ENCODE measurements at places on chromosomes 1 and 21. TPM values are rescaled to one million over a fixed set of nuclear protein-coding genes. Genes with fewer than 3 reads are reported as not detected.

GRCh38 chr1:12183095-12183794 lies 16.5 kb downstream of the TNFRSF1B start:
- DNase-seq = no peak

- no peak for DNase-seq
These were observed 89.0 kb upstream of the BCAR3 start for GRCh38 chr1:93770640-93771039.

DNA sequence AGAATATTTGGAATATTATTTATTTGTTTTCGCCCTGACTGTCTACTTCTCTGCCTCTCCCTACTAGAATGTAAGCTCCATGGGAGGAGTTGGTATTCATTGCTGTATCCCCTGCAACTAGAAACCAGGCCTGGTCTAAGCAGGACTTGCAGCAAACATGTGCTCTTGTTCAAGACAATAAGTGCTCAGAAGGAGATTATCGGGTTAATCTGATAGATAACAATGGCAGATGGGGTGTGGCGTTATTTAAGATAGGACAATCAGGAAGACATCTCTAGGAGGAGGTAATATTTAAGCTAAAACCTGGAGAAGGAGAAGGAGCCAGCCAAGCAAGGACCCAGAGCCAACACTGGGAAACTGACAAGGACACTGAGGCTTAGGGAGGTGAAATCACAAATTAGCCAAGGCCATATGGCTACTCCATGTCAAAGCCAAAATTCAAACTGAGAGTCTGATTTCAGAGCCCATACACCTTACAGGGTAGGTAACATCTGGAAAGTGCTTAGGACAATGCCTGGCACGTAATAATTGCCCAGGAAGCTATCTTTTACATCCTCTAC lies 41.5 kb downstream of the STYXL2 start:
- DNase-seq = no peak

DNA sequence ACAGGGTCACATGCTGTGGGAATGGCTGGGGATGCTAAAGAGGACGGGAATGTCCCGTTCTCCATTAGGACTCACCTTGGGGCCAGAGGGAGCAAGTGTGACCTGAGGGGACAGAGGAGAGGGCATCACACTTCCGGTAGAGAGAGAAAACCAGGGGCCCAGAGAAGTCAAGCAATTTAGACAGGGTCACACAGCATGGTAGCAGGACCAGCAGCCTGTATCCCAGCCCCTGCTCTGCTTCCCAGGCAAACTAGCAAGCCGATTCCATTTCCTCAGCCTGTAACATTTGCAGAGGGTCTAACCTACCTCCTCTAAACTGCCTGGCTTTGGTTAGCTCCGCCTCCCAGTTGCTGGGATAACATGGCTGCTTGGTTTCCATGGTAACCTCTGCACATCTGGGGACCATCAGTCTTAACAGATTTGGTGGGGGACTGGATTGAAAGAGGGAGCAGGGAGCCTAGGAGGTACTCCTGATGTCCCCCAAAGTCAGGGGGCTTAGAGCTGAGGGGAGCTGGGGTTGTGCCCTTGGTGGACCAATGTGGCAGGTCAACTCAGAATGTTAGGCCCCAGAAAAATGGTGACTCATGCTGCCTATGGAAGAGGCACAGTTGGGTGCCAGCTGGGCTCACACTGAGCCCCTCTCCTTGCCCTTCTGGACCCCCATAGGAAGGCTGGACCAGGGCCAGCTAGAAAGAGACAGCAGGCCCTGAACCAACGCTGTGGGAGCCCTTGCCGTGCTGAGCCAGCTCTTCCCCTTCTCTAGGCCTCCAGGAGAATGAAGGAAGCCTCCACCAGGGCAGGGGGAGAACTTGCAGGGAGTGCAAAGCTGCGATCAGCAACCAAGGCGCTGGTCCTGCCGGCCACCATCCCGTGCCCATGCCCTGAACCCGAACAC lies 9.5 kb downstream of the COL16A1 start:
- DNase-seq = no peak

- no peak for DNase-seq
These were observed 12.2 kb downstream of the ENO1 start for GRCh38 chr1:8866173-8866791.

- DNase-seq = no peak
These were observed 39.1 kb upstream of the FOXO6 start for GRCh38 chr1:41322101-41322661.

- DNase-seq = no peak
These were observed 1.3 kb downstream of the AIRE start for GRCh38 chr21:44286716-44287632.

DNA sequence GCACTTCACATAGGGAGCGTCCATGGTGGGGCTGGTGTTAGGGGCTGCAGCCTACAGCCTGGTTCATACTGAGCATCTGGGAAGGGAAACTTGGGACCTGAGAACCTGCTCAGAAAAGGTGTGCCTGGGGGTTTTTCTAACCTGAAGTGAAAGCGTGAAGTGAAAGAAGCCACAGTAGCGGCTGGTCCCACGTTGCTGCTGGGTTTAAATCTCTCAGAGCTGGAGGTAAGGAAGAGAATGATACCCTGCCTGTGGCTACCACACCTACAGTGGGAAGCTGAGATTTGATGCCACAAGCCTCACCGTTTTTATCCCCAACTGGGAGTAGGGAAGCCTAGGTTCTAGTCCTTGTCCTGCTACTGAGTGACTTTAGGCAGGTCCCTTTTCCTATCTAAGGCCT lies 21.0 kb upstream of the FUCA1 start:
- DNase-seq = no peak

MEX3A gene
- total RNA-seq = 0.92 TPM

SPATA17 gene
- total RNA-seq = not detected

All from right lobe of liver (tissue), 6 donors.